GM04504 (cell line): ENCODE measurements at places on chromosomes 12 and 14.

DNA sequence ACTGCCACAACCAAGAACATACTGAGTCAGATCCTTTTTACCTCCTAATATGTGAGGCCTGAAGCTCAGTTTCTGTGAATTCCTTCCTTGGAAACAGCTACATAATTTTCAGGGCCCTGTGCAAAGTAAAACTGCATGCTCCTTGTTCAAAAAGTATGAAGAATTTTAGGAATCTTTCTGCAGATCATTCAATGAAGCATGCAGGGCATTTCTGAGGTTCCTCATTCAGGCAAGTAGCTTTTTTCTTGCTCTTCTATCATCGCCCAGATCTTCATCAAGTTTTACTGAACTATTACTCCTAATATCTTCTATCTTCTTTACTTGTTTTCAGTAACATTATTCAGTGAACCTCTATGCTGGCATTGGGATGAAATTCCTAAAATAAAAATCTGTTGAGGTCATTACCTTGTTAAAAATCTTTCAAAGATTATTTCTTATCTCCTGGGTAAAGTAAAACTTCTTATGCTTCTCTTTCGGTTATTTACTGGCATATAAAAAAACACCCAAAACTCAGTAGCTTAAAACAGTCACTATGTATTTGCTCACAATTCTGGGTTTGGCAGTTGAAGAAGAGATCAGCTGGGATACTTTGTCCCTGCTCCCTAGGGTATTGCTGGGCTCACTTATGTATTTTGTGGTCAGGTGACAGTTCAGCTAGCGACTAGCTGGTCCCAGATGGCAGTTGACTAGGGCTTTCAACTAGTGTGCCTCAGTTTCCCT is 42.6 kb upstream of the KRR1 start:
- no peak for DNase-seq

DNA sequence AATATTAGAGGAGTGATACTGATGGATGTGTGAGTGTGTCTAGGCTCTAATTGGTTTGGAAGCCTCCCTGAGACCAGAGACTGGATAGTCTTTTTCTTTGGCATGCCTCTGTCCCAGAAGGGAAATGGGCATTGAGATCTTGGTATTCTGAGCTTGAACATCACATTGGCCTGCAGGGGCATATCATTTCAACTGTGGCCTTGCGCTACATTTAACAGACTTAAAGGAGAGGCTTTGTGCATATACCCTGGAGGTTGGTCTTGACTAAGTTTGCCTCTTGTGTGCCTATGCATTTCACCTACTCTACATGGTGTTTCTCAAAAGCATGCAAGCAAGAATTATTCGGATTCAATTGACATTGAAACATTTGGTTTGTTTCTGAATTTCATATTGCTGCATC is 185.4 kb downstream of the TMTC2 start:
- no peak for DNase-seq

DNA sequence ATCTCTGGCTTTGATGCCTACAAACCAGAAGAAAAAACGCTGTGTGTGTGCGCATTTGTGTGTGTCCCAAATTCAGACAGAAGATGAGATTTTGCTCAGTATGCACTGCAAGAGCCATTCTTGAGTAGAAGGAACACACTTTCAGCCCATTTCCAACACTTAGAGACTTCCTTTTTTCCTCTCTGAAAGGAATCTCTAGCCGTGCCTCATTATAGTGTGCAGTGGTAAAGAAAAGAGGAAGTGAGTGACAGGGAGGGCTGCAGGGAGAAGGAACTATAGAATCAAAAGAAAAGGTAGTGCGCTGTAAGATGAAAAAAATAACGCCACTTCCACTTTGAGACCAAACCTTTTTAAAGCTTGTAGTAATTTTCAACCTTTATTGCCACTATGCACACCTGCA is 1400.9 kb upstream of the FLRT2 start:
- DNase-seq = no peak

DNA sequence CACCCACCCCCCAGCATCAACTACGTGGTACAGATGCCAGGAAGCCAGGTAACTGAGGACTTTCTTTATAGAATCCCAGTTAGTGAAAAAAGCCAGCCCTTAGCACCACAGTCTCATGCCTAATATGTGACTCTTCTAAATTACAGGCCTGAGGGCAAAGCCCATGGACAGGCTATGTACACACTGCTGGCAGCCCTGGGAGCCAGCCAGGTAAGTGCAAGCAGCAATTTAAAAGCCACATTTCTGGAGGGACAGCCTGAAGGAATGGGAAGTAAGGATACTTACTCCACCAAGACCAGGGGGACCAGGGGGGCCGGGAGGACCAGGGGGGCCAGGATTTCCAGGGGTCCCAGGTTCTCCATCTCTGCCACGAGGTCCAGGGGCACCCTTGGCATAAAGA is 7.0 kb downstream of the COL2A1 start:
- DNase-seq = no peak

DNA sequence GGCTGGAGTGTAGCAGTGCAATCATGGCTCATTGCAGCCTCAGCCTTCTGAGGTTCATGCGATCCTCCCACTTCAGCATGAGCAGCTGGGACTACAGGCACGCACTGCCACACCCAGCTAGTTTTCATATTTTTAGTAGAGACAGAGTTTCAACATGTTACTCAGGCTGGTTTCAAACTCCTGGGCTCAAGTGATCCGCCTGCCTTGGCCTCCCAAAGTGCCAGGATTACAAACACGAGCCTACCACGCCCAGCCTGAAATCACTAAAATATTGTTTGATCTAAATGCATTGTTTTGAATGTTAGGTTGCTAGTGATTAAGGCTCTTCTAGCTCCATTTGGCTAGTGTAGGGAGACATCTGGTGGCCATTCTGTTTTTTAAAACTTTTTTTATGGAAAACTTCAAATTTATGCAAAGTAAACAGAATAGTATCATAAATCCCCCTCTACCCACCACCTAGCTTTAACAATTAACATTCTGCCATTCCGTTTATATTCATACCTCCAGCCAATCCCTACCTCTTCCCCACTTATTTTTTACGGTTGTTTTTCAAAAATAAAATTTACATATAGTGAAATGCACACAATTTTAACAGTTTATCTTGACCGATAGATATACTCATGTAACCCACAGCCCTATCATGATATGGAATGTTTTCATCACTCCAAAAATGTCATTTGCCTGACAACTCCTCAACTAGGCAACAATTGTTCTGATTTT is 37.8 kb downstream of the MYO1H start:
- DNase-seq = peak; percentile 27

- DNase-seq = no peak
These were observed 44.3 kb downstream of the ELK3 start for GRCh38 chr12:96238336-96239047.

- DNase-seq = peak; percentile 55
These were observed at the start of gene ANKRD52 for GRCh38 chr12:56258068-56258819. Gene ANKRD52 (minus strand): TSS chr12:56258384. CDS start chr12:56258269, 115 bp downstream.

- DNase-seq = no peak
These were observed 56.0 kb downstream of the TTC9 start for GRCh38 chr14:70697701-70698100.

- DNase-seq = no peak
These were observed 262.8 kb downstream of the SLC16A7 start for GRCh38 chr12:59858508-59859170.

- no peak for DNase-seq
These were observed 1.7 kb downstream of the PLEK2 start for GRCh38 chr14:67410313-67410712.

DNA sequence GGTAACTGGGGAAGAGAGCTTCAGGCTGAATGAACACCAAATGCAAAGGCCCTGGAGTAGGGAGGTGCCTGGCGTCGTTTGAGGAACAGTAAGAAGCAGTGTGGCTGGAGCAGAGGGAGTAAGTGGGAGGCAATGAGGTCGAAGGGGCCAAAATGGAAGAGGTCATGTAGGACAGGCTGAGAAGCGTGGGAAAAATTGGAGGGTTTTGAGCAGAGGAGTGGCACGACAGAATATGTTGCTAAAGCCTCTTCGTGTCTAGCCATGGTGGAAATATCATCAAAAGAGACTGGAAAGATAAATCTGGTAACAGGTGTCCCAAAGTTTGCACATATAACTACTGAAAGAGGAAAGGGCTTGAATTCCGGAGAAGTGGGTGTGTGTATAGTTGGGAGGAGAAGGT is 1.9 kb downstream of the TRIM9 start:
- DNase-seq = no peak

- DNase-seq = no peak
These were observed 28.3 kb downstream of the DUSP16 start for GRCh38 chr12:12534166-12534866.
